ENCODE measurements at places on chromosomes 1 and 21. TPM values are rescaled to one million over a fixed set of nuclear protein-coding genes. Genes with fewer than 3 reads are reported as not detected.

DNA sequence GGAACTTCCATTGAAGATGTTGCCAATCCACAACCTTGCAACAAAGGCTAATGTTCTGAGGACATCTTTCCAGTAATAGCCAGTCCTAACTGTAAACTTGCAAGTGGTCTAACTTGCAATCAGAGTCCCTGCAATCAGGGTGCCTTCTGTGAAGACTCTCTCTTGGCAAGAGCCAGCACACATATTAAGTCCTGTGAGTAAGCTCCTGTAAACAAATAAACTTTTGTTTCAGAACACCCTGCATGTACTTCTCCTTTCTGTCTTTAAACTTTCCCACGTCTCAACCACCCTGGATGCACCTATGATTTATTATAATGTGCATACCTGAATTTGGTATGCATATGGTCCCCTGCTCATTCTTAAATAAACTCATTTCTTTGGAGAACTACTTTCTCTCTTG, 9.1 kb downstream of the GBP7 start:
- DNase-seq = no peak

GCSAML gene
- not detected for total RNA-seq

DNA sequence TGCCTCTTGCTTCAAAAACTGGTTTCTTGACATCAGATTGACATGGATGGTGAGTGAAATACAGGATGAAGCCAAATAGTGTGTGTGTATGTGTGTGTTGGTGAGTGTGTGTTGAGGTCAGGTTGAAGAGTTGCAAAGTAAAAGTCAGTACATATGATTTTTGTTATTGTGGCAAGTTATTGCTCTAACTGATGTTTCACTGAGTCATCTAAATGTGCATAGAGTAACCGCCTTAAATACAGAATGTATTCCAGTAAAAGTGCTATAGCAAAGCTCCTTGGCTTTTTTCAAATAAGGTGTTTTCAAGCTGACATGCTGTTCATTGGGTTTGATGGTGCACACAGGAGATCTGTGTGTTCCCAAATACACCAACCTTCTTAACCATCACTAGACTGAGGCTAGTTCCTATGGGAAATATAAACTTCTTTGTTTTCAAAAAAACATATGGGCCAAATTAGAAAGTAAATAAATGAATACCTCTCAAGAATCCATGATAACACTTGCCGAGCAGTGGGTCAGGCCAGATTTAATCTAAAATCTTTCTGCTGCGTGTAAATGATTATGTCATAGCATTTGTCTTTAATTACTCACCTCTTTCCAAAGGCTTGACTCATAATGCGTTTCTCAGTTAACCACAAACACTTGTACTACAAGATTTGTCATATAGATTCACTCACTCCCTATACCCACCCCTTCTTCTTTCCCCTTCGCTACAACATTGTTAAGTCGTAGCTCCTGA, 151.1 kb downstream of the LYPLAL1 start:
- DNase-seq = no peak

DNA sequence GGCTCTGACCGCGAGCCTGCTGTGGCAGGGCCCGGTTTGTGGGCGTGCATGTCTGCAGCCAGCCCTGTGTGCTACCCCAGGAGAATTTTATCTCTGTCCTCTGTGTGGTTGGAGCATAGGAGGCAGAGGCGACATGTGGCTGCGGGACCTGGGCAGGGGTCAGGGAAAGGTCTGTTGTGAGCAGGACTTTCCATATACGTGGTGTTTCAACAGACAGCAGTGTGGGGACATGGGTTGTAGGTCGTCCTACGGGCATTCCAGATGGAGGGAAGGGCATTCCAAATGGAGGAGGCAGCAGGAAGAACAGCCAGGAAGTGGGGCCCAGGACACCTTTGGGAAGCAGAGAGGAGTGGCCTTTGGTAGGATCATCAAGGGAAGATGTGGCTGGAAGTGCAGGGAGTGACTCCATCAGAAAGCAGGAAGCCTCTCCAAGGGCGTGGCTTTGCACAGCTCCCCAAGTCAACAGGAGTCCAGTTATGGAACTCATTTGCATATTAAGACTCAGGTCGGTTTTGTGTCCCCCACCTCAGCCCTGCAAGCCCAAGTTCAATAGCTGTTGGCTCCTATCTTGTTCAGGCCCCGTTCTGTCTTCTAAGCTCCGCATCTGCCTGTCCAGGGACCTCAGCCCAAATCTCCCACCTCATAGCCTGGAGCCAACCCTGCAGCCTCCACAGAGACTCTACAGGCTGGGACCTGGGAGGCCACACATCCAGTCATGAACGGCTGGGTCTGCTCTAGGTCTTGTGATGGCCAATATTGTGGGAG, 309.1 kb downstream of the MATN1 start:
- DNase-seq = no peak

GRCh38 chr1:205709059-205709398, 28.7 kb upstream of the SLC45A3 start:
- DNase-seq = no peak
